ENCODE measurements at places on chromosomes 12 and 14.

DNA sequence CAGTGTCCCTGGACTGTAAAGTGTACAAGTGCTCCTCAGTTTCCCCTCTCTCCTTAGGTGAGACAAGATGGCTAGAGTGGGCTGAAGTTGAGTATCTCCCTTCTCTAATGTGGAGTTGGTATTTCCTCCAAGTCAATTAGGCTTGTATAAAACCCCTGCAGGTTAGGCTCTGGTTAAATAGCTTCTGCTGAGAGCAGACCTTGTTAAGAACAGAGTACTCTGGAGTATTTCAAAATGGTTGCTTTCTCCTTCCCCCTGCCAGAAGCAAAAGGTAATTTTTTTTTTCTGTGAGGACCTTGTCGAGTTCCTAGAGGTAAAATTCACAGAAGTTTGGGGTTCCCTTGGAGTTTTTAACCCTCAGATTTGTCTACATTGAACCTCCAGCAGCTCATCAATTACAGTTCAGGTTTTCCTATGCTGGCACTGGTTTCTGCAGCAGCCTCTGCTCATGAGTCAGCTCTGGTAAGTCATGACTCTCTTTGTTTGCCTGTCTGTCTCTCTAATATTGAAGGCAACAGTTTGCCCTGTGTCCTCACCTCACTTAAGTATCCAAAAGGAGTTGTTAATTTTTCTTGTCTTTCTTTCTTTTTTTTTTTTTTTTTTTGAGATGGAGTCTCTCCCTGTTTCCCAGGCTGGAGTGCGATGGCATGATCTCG is 27.8 kb upstream of the GLIPR1 start:
- DNase-seq = peak; percentile 60

GRCh38 chr14:104394409-104394851 is 185.1 kb upstream of the C14orf180 start:
- no peak for DNase-seq

DNA sequence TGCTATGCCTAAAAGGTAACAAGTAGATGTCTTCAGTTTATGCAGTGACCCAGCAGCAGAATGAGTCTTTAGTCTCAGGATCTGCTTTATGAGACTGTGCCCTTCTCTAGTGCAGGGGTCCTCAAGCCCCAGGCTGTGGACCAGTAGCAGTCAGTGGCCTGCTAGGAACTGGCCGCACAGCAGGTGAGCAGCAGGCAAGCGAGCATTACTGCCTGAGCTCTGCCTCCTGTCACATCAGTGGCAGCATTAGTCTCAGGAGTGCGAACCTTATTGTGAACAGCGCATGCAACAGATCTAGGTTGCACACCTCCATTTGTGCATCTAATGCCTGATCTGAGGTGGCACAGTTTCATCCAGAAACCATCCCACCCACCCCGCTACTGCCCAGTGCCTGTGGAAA is 38.4 kb downstream of the LRP6 start:
- DNase-seq = no peak

- peak; percentile 64 for DNase-seq
Measured at GRCh38 chr14:24837280-24838046, 203.5 kb upstream of the GZMB start.

Data from fibroblast of upper back skin (primary cell).